ENCODE measurements at places on chromosomes 3 and 15. TPM values are rescaled to one million over a fixed set of nuclear protein-coding genes. Genes with fewer than 3 reads are reported as not detected.

HMG20A gene
- total RNA-seq: 30.9 TPM

ST3GAL6 gene
- total RNA-seq: 5.2 TPM

LDHAL6B gene
- not detected for total RNA-seq

MEX3B gene
- 6.4 TPM for total RNA-seq

PPP1R14D gene
- not detected for total RNA-seq

SHISA5 gene
- total RNA-seq: 121 TPM

TMCO5A gene
- total RNA-seq: not detected

MESP2 gene
- 0.32 TPM for total RNA-seq

TGM4 gene
- total RNA-seq: not detected

ATOSA gene
- 19.0 TPM for total RNA-seq

SIDT1 gene
- total RNA-seq: not detected

MCF2L2 gene
- 0.64 TPM for total RNA-seq

ZNF621 gene
- total RNA-seq: 19.0 TPM

ATP13A5 gene
- total RNA-seq: not detected

THBS1 gene
- total RNA-seq: 8,241 TPM

ISLR2 gene
- not detected for total RNA-seq

SCAMP5 gene
- total RNA-seq: 0.43 TPM

BHLHE40 gene
- total RNA-seq: 53.5 TPM

IQCF5 gene
- total RNA-seq: not detected

Data from fibroblast of villous mesenchyme (primary cell).